ENCODE measurements at places on chromosomes 5 and 9.

GRCh38 chr5:165809914-165810313 lies 2304.5 kb downstream of the MAT2B start:
- peaks cover 4% of the 10 kb centered on the region for H3K4me1 ChIP-seq
- DNase-seq = no peak
- H3K27ac ChIP-seq = no peak overlapping the region
- no peaks in the 10 kb centered on the region for H3K27me3 ChIP-seq
- H3K4me3 ChIP-seq = no peak overlapping the region

DNA sequence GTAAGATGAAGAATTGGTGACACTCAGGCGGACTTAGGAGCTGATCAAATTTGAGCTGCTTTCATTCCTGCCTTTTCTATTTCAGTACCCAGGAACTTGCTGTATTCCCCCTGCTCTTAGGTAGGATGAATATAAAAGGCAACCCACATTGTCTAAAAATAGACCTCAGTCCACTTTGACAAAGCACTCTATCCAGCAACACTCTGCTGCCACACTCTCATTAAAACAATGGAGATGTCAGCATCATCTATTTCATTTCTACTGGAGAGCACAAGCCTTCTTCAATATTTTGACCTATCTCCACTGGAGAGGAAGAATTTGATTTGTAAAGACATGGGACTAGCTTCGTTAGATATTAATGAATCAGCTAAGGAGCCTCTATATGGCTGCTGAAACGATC lies 468.4 kb downstream of the PTPRD start:
- no peaks in the 10 kb centered on the region for H3K27me3 ChIP-seq
- DNase-seq = no peak
- H3K4me3 ChIP-seq = no peak overlapping the region
- H3K36me3 ChIP-seq = no peaks in the 10 kb centered on the region
- H3K4me1 ChIP-seq = no peaks in the 10 kb centered on the region

- H3K27ac ChIP-seq = no peak overlapping the region
- peaks cover 9% of the 10 kb centered on the region for H3K4me1 ChIP-seq
- peak overlapping the region; percentile 55 for H3K4me3 ChIP-seq
- DNase-seq = peak; percentile 77
These were observed 9.9 kb upstream of the TRIM36 start for GRCh38 chr5:115179394-115180164.

GRCh38 chr5:74895906-74896305 lies 29.7 kb upstream of the FAM169A start:
- H3K4me3 ChIP-seq = no peak overlapping the region
- no peak for DNase-seq

- DNase-seq = peak; percentile 9
- H3K36me3 ChIP-seq = peaks cover 7% of the 10 kb centered on the region
- no peak overlapping the region for H3K4me3 ChIP-seq
- no peaks in the 10 kb centered on the region for H3K27me3 ChIP-seq
- no peak overlapping the region for H3K27ac ChIP-seq
- peaks cover 8% of the 10 kb centered on the region for H3K4me1 ChIP-seq
These were observed 38.0 kb downstream of the VCAN start for GRCh38 chr5:83509540-83509939.

DNA sequence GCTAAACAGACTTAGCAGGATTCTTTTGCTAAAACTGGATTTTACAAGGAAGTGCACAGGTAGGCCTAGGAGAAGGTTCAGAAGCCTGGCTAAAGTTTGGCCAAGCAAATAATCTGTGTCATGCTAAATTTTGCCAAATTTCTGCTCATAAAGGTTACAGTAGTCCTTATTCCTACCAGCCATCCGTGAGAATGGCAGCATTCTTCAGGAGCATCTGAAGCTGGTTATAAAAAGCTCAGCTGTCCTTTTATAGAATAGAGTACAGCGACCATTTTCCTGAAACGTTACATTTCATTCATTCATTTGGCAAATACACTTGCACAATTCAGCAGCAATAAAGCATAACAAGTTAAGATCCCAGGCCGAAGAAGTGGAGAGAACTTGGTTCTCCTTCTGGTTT lies 6.9 kb downstream of the GSN start:
- peaks cover 24% of the 10 kb centered on the region for H3K27me3 ChIP-seq
- no peak overlapping the region for H3K4me3 ChIP-seq
- no peaks in the 10 kb centered on the region for H3K36me3 ChIP-seq
- H3K27ac ChIP-seq = no peak overlapping the region
- no peak for DNase-seq
- peaks cover 6% of the 10 kb centered on the region for H3K4me1 ChIP-seq

DNA sequence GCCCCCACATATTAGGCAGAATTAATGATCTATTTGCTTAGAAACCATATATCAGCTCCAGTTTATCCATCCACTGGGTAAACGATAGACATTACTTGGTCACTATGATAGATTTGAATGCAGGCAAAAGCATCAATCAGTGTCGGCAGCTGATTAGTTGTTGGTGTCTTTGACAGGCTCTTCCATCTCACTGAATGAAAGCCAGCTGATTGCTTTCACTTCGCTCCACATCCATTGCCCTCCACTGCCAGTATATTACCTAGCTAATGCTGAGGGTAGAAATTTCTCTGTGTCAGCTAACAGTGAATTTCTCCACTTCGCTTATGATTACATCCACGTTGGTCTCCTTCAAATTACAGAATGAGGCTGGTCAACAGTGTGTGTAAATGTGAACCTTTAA lies 821.3 kb upstream of the TYRP1 start:
- H3K4me1 ChIP-seq = no peaks in the 10 kb centered on the region
- H3K4me3 ChIP-seq = no peak overlapping the region
- H3K27ac ChIP-seq = no peak overlapping the region
- DNase-seq = no peak
- no peaks in the 10 kb centered on the region for H3K27me3 ChIP-seq

DNA sequence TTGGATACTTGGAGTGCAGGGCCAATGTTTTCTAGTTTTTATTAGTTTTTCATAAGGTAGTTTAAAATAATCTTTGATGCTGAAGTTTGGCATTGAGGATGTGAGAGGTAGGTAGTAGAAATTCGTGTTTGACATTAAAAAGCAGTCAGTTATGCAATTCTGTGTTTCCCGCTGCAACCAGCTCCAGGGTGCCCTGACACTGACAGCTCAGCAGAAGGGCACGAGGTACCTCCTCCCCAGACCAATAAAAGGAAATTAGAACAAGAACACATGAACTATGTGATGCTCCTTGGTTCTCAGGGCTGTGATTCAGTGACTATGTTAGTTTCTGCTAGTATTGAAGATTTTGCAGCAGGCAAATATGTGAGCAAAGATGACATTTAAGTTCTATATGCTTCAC lies 40.2 kb downstream of the NSUN2 start:
- H3K36me3 ChIP-seq = no peaks in the 10 kb centered on the region
- H3K4me3 ChIP-seq = no peak overlapping the region
- no peak overlapping the region for H3K27ac ChIP-seq
- no peak for DNase-seq
- H3K27me3 ChIP-seq = peaks cover under 1% of the 10 kb centered on the region

- H3K4me1 ChIP-seq = peaks cover 10% of the 10 kb centered on the region
- H3K27me3 ChIP-seq = peaks cover 52% of the 10 kb centered on the region
- no peaks in the 10 kb centered on the region for H3K36me3 ChIP-seq
- H3K27ac ChIP-seq = no peak overlapping the region
- no peak for DNase-seq
- H3K4me3 ChIP-seq = no peak overlapping the region
These were observed 109.6 kb downstream of the ANKRD18B start for GRCh38 chr9:33633636-33634035.

DNA sequence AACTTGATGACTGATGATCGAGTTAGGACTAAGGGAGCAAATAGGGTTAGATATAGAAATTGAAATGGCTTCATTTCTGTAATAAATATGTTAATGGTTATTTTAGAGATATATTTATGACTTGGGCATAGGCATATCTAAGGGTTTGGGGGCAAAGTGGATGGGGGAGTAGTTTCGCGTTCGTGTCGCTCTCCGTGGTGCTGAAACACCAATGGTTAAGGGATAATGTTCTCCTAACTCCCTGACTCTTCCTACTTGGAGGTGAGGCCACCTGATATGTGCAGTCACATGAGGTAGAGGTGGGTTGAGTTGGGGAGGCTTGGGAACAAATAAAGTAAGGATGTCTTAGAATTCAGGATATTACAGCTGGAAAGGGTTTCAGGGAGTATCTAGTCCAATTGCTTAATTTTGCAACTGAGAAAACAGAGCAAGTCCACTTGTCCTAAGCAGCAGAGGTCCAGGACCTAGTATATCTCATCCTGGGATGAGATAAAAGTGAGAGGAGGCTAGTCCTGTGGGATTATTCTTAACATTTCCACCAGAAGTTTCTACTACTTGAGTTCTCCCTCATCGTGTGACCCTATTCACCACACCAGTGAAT lies 44.0 kb upstream of the MAP1B start:
- H3K36me3 ChIP-seq = no peaks in the 10 kb centered on the region
- no peak overlapping the region for H3K4me3 ChIP-seq
- H3K4me1 ChIP-seq = peaks cover 41% of the 10 kb centered on the region
- DNase-seq = peak; percentile 81

GRCh38 chr9:35616681-35617459 lies 1.3 kb downstream of the CD72 start:
- H3K4me1 ChIP-seq = peaks cover 17% of the 10 kb centered on the region
- H3K36me3 ChIP-seq = no peaks in the 10 kb centered on the region
- H3K27me3 ChIP-seq = peaks cover 48% of the 10 kb centered on the region
- H3K4me3 ChIP-seq = peak overlapping the region; percentile 46
- no peak overlapping the region for H3K27ac ChIP-seq

GRCh38 chr9:91532325-91532724 lies 108.7 kb upstream of the NFIL3 start:
- no peak overlapping the region for H3K4me3 ChIP-seq
- H3K4me1 ChIP-seq = no peaks in the 10 kb centered on the region
- DNase-seq = no peak
- H3K36me3 ChIP-seq = no peaks in the 10 kb centered on the region
- no peak overlapping the region for H3K27ac ChIP-seq

- H3K4me3 ChIP-seq = no peak overlapping the region
- no peaks in the 10 kb centered on the region for H3K36me3 ChIP-seq
- H3K27ac ChIP-seq = no peak overlapping the region
- DNase-seq = peak; percentile 3
- H3K4me1 ChIP-seq = no peaks in the 10 kb centered on the region
These were observed 260.0 kb upstream of the ST8SIA4 start for GRCh38 chr5:101163088-101163487.

GRCh38 chr5:144126707-144127106 lies 43.8 kb downstream of the YIPF5 start:
- no peaks in the 10 kb centered on the region for H3K27me3 ChIP-seq
- no peaks in the 10 kb centered on the region for H3K4me1 ChIP-seq
- DNase-seq = no peak
- no peak overlapping the region for H3K4me3 ChIP-seq

DNA sequence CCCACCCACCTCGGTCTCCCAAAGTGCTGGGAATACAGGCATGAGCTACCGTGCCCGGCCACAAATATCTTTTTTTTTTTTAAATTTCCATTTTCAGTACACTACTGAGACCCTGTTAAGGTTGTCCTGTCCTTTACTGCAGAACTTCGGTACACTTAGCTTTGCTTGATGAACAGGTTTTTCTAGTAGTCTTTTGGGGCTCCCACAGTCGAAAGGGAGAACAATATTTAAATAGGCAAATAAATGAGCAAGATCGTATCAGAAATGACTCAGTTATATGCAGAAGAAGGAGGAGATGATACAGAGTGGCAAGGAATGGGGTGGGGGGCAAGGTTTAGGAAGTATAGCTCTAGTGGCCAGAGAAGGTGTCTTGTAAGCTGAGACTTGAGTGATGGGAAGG lies 52.7 kb downstream of the MSX2 start:
- no peak overlapping the region for H3K27ac ChIP-seq
- no peaks in the 10 kb centered on the region for H3K36me3 ChIP-seq
- no peak overlapping the region for H3K4me3 ChIP-seq
- DNase-seq = no peak
- H3K27me3 ChIP-seq = no peaks in the 10 kb centered on the region

DNA sequence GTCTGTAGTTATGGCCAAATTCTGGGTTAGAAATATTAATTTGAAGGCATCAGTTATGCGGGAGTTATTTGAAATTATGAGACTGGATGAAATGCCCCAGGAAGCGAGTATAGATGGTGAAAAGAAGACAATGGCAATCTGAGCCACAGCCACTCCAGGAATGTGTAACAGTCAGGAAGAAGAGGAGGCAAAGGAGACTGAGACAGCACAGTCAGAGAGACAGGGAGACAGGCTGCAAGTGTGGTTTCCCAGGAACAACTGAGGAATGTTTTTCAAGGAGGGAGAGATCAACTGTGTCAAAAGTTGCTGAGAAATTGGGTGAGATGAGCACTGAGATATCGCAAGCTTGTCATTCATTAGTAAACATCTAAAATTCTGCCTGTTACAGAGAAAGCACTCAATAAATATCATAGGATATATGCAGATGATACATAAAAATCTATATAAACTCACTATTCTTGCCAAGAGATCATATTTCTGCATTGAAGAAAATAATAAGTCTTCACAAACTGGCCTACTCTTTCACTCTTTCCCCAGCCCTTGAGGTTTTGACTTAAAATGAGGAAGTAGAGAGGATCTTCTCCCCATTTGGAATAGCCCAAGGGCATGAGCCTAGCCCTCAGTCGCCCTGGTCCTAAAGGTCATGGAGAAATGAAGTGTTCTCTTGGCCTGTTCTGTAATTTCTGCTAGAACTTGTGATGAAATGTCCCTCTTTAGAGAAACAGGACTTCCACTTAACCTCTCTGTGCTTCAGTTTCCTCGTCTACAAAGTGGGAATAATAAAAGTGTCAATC lies 48.5 kb upstream of the RLN1 start:
- H3K4me3 ChIP-seq = no peak overlapping the region
- no peaks in the 10 kb centered on the region for H3K36me3 ChIP-seq
- no peaks in the 10 kb centered on the region for H3K4me1 ChIP-seq

GRCh38 chr5:92215116-92215515 lies 832.0 kb upstream of the ARRDC3 start:
- H3K4me3 ChIP-seq = no peak overlapping the region
- no peak for DNase-seq

GRCh38 chr5:31192442-31192841 lies 1.0 kb upstream of the CDH6 start:
- peak; percentile 39 for DNase-seq
- H3K4me1 ChIP-seq = peaks cover 35% of the 10 kb centered on the region
- H3K27ac ChIP-seq = no peak overlapping the region

DNA sequence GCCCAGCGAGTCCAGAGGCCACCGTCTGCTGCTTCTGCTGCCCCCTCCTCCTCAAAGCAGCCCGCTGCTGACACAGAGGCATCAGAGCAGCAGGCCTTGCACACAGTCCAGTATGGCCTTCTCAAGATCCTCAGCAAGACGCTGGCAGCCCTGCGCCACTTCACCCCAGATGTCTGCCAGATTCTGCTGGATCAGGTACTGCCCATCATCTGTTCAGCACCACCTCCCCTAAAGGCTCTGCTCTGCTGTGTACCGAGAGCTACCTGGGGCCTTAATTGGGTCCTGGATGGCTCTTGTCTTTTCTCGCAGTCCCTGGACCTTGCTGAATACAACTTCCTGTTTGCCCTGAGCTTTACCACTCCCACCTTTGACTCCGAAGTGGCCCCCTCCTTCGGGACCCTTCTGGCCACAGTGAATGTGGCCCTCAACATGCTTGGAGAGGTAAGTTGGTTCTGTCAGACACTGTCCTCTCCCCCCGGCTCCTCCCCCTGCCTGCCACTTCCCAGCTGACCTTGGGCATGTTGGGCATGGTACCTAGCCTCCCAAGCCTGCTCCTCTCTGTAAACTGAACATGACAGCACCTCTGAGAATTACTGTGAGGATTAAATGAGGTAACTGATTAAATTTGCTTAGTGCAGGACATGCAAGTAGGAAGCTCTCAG lies 22.7 kb downstream of the SH3GLB2 start:
- H3K27ac ChIP-seq = peak overlapping the region; percentile 68
- DNase-seq = no peak
- H3K4me1 ChIP-seq = no peaks in the 10 kb centered on the region
- no peaks in the 10 kb centered on the region for H3K36me3 ChIP-seq
- no peak overlapping the region for H3K4me3 ChIP-seq
